ENCODE measurements at places on chromosomes 6 and 20.
A peak's percentile ranks its signal among the peaks of the same experiment; 100 is the strongest.

- DNase-seq = no peak
Observed at GRCh38 chr6:42350911-42351310, 100.8 kb downstream of the TRERF1 start.

- no peak for DNase-seq
Observed at GRCh38 chr6:13916230-13916944, 8.4 kb upstream of the RNF182 start.

- DNase-seq = no peak
Observed at GRCh38 chr20:54340206-54340605, 132.3 kb downstream of the PFDN4 start.

DNA sequence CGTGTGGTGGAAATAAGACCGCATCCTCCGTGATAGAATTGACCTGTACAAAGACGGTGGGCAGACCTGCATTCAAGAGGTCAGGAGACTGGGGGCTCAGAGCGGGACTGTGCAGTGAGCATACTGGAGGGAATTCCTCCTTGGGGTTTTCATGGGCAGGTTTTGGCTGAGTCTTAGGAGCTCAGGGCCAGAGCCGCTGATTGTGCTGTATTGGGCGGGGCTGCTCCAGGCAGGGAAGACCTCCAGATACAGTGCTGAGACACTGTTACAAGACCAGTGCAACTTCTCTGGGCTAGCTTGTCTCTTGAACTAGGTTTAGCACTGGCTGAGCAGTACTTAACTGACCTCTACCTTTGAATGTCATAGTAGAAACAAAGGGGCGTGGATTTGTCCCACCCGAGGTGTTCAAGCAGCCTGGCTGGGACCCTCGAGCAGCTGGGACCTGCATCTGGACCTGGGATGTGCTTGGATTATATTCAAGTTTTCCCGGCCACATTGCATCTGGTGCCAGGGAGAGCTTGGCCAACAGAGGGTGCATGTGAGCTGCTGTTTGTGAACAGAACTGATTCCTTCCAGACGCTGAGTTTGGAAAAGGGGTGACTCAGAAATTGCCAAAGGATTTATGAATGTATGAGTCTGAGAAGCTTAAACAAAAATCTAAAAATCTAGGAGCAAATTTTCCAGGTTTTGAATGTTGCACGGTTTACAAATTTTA is 33.4 kb upstream of the SLC22A1 start:
- DNase-seq = no peak

DNA sequence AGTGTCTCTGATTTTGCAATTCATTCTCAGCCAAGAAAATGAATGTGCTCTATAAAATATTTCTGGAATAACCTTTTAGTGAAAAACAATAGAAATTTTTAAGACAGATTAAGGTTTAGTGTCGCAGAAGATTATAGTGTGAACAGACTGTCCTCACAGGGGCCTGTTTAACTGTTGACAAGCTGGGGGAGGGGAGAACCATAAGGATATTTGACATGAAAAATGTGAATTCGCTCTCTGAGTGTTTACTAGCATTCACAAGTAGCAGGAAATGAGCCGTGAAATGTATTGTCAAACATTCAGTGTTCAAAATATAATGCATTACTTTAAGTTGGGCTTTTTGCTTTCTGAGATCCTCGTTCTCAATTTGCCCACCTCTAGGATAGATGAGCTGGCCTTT is 134.8 kb upstream of the TSHZ2 start:
- no peak for DNase-seq

- no peak for DNase-seq
Observed at GRCh38 chr20:41118632-41119031, 18.7 kb upstream of the PLCG1 start.

DNA sequence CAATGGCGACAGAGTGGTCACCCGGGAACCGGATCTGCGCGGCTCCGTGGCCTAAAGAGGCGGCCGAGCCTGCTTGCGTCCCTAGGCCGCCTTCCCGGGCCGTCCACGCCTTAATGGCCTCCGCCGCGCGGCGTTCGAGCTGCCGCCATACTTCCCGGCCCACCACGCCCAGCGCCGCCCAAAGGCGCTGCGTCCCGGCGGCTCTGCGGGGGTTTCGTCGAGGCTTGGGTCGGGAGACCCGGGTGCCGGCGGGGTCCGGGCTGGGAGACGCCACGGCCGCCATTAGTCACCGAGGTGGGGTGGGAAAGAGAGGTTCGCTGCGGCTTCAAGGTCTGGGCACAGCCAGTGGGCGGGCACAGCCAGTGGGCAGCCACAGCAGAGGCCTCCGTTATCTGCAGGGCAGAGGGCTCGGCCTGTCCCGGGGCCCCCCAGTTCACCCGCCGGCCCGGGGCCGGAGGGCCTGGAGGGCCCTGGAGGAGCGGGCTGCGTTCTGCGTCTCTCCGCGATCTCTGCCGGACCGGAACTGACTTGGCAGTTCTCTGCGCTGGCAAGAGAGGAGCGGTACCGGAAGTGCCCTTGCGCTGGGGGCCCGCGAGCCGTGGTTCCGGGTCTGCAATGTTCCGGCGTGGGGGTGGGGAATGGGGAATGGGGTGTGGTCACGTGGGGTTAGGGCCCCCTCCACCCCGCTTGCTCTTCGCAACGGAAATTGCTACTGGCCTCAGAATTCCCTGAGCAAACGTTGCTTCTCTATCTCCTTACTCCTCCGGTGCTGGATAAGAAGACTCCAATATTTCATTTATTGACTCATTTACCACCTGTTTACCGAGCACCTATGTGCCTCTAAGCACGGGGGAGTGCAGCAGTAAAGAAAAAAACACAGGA is 82.3 kb downstream of the CNBD2 start:
- DNase-seq = peak; percentile 96

Measured in activated CD4-positive, alpha-beta T cell treated with anti-CD3 and anti-CD28 coated beads for 48 hours (primary cell).